Esophagus muscularis mucosa (tissue), 4 donors: ENCODE measurements at places on chromosomes 5 and 9. TPM values are rescaled to one million over a fixed set of nuclear protein-coding genes. Genes with fewer than 3 reads are reported as not detected.

The PRLR gene
- total RNA-seq: 0.80 TPM

GRCh38 chr9:105554042-105554441 lies 3.9 kb upstream of the FKTN start:
- no peak for DNase-seq

The C9orf72 gene
- total RNA-seq: 20.5 TPM

DNA sequence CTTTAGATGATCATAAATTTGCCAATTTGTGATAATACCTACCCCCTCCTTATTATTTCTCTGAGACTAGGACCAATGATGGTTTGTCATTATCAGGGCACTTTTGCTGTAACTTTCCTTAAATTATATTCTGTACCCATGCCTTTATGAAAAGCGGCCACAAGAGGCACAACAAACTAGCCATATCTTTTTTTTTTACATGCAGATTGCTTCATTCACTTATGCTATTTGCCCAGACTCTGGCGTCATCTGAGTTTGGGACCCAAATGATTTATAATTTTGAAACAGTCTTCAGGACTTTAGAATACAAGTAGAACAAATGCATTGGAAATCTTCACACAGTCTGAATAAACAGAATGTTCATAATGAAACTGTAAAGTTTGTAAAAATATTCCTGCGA lies 408.1 kb downstream of the MAT2B start:
- DNase-seq: no peak

DNA sequence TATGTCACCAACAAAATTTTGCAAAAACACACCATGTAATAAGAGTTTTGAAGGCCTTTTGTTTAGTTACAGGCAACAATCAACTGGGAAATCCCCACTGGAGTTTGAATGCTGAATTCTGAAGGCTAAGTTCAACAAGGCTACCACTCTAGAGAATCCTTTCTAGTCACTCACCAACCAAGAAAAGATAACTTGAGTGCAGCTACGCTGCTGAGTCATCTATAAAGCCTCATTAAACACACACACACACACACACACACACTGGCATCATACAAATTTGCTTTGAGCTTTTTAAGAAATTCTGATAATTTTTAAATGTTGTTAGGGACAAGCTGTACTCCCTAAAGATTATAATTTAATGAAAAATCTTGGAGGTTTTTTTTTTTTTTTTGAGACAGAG lies 219.6 kb downstream of the DENND1A start:
- DNase-seq: no peak

- DNase-seq: no peak
Observed at GRCh38 chr5:116959843-116960242, 385.2 kb upstream of the SEMA6A start.

The PPWD1 gene
- total RNA-seq: 29.9 TPM

DNA sequence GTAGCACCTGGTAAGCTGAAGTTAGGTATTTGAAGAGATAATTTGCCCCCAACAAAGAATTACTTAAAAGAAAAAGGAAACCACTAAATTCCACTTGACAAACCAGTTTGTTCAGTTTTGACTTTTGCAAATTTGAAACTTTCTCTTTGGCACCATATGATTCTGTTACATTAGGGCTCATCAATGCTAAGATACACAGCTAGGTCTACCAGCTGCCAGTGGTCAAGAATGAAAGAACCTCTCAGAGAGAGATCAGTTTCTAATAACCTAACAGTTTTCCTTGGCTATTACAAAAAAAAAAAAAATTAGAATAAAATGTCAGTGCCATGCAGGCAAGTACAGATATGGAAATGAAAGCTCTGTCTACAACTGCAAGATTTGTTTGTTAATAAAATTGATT lies 92.3 kb downstream of the CAAP1 start:
- DNase-seq: no peak

The IL17B gene
- total RNA-seq: 20.3 TPM

DNA sequence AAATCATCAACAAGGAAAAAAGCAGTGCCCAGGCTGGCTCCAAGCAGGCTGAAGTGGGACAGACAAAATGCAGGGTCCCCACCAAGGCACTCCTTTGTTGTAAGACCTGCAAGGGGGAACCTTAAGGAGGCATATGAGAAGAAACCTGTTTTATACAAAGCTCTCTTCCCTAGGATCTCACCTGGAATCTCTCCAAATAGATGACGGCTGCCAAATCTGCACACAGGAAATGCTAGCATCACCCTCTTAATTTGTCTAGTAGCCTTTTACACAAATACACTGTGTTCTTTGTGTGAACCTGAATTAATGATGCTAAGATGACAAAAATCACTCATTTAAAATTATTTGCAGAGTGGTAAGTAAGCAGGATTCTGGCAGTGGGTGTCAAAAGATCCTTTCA lies 280.2 kb downstream of the SPOCK1 start:
- DNase-seq: no peak

The F2R gene
- 14.1 TPM for total RNA-seq

The SLC35A4 gene
- 36.9 TPM for total RNA-seq

GRCh38 chr5:45627076-45627656 lies 69.0 kb downstream of the HCN1 start:
- DNase-seq: no peak
